Osteoblast (primary cell): ENCODE measurements at places on chromosomes 13 and 19. TPM values are rescaled to one million over a fixed set of nuclear protein-coding genes. Genes with fewer than 3 reads are reported as not detected.

GRCh38 chr19:30448386-30449077 lies 76.3 kb downstream of the ZNF536 start:
- DNase-seq, result no peak

DNA sequence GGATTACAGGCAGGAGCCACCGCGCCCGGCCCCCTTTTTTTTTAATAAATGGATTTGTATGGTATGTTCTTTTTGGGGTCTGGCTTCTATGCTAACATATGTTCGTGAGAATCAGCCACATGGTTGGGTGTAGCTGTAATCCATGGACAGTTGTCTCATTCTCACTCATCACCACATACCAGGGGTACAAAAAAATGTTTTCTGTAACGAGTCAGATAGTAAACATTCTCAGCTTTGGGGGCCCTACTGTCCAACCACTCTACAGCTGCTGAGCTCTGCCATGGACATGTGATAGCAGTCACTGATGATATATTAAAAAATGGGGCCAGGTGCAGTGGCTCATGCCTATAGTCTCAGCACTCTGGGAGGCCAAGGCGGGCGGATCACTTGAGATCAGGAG lies 5.1 kb upstream of the RETN start:
- peak; percentile 38 for DNase-seq

- DNase-seq, result no peak
These were observed 1136.0 kb downstream of the PCDH17 start for GRCh38 chr13:58767566-58767965.

- no peak for DNase-seq
These were observed 91.4 kb downstream of the IRS2 start for GRCh38 chr13:109694972-109695371.

DNA sequence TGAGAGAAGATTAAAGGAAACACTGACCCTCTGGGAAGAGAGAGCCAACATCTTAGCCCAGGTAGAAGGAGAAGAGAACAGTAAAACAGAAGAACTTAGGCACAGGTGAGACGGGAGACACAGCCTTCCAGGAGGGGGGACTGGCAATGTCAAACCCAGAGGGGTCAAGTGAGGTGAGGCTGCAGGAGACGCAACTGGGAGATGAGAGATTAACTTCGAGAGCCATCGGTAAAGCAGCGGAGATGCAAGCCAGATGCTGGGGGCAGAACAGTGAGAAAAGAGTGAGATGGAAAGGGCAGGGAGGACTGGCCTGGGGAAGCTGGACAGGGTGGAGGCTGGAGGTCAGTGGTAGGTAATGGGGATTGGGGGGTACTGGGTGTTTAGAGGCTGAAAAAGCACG lies 5.2 kb downstream of the INSR start:
- peak; percentile 48 for DNase-seq

- no peak for DNase-seq
These were observed 476.7 kb downstream of the RFC3 start for GRCh38 chr13:34294483-34295129.

DNA sequence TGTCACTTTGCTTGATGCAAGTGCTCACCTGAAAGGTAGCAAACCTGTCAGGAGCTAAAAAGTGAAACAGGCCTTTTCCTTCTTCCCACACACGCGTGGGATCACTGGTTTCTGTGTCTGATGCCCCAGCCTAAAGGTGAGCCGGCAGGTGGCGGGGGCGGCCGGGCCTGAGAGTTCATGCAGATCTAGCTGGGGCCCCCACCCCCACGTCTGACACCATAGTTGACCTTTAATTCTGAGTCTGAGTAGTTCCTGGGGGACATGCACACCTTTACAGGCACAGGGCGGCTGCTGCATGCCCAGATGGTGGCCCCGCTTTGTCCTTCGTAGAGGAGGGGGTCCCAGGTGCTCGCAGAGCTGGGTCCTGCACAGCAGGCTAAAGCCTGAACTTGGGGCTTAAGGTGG lies 345.3 kb downstream of the TEX29 start:
- DNase-seq, result no peak

DNA sequence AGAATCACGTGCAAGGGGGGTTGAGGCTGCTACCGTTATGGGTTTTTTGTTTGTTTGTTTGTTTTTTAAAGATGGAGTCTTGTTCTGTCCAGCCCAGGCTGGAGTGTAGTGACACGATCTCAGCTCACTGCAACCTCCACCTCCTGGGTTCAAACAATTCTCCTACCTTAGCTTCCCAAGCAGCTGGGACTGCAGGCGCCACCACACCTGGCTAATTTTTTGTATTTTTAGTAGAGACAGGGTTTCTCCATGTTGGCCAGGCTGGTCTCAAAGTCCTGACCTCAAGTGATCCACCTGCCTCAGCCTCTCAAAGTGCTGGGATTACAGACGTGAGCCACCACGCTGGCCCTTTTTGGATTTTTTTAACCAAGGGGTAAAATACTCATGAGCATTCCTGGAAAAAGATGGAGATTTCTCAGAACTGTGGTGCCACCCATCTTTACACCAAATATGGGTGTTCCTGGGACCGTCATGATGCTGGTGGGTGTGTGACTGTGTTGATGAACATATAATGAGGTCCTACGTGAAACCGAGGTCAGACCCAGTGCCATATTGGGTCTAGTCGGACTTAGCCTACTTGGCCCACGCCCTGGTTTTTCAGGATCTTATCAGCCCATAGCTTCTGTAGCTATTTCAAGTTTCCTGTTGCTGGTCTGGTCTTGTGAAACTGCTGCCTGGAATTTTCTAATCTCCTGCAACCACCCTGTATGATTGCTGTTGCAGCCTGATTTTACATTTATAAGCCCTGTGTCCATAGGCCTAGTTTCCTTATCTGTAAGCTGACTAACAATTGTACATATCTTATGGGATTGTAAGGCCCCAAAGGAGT lies 6.2 kb downstream of the PPP1R15A start:
- peak; percentile 61 for DNase-seq

GRCh38 chr13:42354241-42355091 lies 82.5 kb downstream of the AKAP11 start:
- peak; percentile 25 for DNase-seq

GRCh38 chr13:46866150-46866549 lies 30.7 kb downstream of the HTR2A start:
- DNase-seq, result no peak

DNA sequence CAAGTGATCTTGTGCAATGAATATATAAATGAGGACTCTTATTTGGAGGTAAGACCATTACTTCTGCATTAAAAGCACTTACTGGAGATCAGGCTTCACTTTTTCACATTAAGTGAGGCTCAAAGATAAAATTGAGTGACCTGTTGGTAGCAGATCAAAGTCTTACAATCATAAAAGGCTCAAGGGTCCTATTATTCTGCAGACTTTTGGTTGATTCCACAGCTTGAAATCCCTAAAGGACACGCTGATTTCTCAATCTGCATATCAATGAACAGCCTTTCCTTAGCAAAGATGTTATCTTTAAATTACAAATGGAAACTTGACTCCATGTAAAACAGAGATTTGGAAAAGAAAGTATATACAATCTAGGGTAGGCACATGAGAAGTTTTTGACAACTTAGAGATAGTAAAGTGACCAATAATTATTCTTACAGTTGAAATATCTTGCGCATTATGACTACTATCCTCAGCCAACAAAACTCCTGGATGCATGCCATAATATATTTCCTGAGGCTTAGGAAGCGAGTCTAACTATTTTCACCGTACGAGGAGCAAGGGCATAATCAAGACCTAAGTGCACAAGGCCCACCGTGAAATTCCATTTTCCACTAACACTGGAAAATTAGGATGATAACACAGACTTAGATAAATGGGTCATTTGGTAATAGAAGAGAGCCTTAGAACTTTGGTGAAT lies 640.7 kb downstream of the LIG4 start:
- no peak for DNase-seq

GRCh38 chr13:34591129-34591528 lies 350.9 kb upstream of the NBEA start:
- no peak for DNase-seq

DNA sequence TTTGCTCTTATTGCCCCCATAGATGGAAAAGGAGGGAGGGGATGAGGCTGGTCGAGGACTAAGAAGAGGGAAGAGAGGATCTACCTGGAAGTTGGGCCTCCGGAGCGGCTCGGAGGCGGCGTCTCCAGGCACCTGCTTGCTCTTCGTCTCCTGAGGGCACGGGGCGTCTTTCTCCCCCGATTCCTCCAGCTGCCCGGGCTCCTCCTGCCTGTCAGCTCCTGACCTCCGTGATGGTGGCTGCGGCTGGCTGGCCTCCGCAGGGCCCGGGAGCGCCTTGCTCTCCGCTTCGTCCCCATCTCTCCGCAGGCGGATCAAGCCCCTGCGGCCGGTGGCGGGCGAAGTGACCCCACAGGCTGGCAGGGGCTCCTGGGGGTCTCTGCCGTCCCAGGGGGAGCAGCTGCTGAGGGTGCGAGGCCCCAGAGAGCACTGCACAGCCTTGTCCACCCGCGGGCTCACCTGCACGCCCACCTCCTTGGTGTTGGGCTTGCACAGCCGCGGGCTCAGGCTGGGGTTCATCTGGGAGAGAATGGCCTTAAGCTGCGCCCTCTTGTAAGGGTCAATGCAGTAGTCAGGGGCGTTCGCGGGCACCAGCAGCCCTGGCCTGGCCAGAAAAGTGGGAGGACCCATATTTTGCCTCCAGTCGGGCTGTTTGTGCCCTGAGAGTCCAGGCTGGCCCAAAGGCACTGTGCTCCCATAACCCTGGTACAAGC lies 3.8 kb downstream of the ZAR1L start:
- DNase-seq, result no peak

- DNase-seq, result peak; percentile 15
These were observed 42.7 kb downstream of the ING1 start for GRCh38 chr13:110756219-110756631.

- peak; percentile 97 for DNase-seq
These were observed 1.4 kb downstream of the GPX4 start for GRCh38 chr19:1105008-1105872.

- DNase-seq, result no peak
These were observed 193.3 kb downstream of the KATNAL1 start for GRCh38 chr13:30113983-30114570.

Gene ZNF154
- total RNA-seq, result 6.8 and 7.6 TPM in 2 replicates

Gene ZNF177
- total RNA-seq, result 0.72 and 1.8 TPM in 2 replicates

Gene ZNF350
- 11.5 and 13.8 TPM in 2 replicates for total RNA-seq

Gene NLRP11
- total RNA-seq, result not detected in 2 replicates

Gene WDR18
- 45.6 and 46.6 TPM in 2 replicates for total RNA-seq

Gene PCP2
- not detected in 2 replicates for total RNA-seq

Gene PTPRS
- 218 and 227 TPM in 2 replicates for total RNA-seq

Gene ZNF888
- total RNA-seq, result 4.7 and 5.0 TPM in 2 replicates

Gene CRLF1
- 6.9 and 15.9 TPM in 2 replicates for total RNA-seq

Gene NTF4
- total RNA-seq, result not detected in 2 replicates

Gene LILRA5
- 0.36 TPM in 1 of 2 replicates, not detected in the other for total RNA-seq
